ENCODE measurements at places on chromosomes 3 and 15.

DNA sequence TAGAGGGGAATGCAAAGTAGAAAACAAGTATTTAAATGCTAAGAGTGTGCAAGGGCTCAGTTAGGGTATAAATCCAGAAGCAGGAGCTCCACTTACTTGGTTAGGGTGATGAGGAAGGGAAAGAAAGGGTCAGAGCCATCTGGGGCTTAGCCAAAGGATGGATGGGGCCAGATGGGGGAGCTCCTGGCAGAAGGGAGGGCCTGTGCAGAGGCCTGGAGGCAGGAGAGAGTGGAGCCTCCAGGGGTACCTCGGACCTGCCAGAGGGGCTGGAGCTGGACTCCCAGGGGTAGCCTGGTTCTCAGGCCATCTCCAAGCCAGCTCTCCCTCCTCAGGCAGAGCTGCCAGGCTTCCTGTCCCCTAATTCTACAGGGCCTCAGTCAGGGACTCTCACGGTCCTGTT, 506.3 kb downstream of the SHQ1 start:
- DNase-seq, result no peak

GRCh38 chr3:16838561-16838960, 46.2 kb upstream of the PLCL2 start:
- DNase-seq, result no peak

GRCh38 chr3:114686621-114687020, 392.8 kb downstream of the TIGIT start:
- no peak for DNase-seq

- no peak for DNase-seq
These were observed 154.8 kb downstream of the PLCL2 start for GRCh38 chr3:17039594-17039993.

DNA sequence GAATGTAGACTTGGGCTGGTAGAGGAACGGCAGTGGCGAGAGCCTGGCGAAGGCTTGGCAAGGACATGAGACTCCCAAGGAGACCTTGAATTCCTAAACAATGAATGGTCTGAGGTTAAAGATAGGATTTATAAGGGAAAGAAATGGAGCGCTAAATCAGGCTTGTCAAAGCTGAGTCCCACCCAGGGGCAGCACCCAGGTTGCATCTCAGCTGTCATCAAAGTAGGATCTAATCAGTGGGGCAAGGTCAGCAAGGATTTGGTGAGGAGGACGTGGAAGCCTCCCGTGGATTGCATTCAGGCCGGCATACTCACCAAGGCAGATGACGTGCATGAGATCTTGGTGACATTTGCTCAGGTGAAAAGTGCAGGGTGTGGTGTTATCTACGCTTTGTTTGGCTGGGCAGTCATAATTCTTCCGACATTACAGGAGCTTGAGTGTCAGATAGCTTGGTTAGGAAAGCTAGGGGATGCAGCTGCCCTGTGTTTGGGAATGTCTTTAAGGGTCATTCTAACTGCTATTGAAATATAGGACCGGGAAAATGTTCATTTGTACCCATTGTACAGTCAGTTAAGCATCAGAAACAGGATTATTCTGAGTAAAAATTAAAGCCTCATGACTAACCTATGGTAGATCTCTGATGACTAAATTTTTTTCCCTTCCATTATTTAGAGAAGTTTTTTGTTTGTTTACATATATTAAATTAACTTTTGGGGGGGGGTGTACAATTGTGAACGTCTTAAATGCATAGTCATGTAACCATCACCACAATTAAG, 99.4 kb upstream of the TSC22D2 start:
- no peak for DNase-seq

DNA sequence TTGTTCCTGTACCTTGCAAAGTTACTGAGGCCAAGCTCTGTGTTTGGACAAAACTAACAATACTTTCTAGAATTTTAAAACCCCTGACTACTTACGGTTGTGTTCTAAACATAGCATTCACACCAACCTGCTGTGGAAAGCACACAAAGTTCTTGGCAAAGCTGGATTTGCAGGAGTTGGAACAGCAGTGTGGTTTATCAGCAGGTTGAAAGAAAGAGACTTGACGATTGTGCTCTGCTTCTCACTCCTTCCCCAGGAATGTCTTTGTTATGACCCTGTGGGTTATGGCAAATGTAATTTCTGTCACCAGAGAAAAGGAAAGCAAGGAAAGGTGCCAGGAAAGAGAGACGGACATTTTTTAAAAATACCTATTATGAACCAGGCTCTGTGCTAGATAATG, 165.5 kb upstream of the TGFBR2 start:
- no peak for DNase-seq

- no peak for DNase-seq
These were observed 14.8 kb upstream of the ACSBG1 start for GRCh38 chr15:78249131-78249530.

Data from esophagus muscularis mucosa (tissue), 4 donors.